Brain pericyte (primary cell): ENCODE measurements at places on chromosomes 6 and 20.

DNA sequence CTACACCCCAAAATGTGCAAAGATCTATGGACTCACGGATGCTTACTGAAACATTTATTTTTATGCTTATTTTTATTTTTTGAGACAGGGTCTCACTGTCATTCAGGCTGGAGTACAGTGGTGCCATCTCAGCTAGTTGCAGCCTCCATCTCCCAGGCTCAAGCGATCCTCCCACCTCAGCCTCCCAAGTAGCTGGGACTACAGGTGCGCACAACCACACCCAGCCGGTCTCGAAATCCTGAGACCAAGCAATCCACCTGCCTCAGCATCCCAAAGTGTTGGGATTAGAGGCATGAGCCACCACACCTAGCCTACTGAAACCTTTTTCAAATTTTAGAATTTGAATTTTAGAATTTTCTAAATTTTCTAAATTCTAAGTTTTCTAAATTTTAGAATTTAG lies 50.8 kb upstream of the IPCEF1 start:
- DNase-seq = no peak

GRCh38 chr6:125639466-125640020 lies 109.9 kb upstream of the HEY2 start:
- DNase-seq = no peak

- no peak for DNase-seq
Observed at GRCh38 chr6:52999456-52999855, 4.4 kb upstream of the GSTA4 start.

GRCh38 chr20:50467718-50468356 lies 42.3 kb upstream of the PTPN1 start:
- DNase-seq = no peak

DNA sequence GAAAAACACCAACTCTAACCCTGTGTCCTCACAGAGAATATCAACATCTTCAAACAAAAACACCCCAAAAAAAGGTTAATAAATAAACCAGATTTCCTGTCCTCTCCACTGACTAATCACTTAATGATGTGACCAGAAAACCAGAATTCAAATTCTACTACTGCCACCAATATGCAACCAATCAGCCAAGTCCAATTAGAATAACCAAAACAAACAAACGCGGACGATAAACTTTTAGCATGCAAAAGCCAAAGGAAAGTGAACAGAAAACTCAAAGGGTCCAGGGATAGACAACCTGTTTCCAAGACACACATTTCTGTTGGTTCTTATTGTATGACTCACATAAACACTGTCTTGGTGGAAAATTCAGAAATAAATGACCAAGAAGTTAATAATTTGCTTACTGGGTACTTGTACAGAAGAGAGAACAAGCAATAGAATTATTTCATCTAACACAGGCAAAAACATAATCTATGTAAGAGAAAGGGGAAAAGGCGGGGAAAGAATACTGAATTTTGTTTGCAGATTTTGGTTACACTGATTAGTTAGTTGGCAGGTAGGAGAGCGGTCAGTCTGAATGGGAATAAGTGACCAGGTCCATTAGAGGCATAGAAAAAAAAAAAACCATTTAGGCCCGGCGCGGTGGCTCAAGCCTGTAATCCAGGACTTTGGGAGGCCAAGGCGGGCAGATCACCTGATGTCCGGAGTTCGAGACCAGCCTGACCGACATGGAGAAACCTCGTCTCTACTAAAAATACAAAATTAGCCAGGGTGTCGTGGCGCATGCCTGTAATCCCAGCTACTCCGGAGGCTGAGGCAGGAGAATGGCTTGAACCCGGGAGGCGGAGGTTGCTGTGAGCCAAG lies 34.1 kb downstream of the HFE start:
- DNase-seq = no peak

DNA sequence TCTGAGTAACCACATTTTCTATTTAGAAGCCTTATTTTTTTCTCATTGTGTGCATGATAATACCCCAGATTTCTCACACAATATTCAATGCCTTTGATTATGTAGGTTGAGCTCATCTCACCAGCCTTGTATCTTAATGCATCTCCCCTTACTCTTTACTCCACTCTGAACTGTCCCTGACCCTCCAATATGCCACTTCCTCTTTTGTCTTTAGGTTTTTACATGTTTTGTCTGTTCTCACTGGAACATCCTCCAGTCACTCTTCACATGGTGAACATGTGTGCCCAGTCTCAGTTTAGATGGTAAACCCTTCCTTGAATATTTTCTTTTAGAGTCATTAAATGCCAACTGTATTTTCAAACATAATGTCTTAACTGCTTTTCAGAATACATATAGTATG lies 392.9 kb upstream of the IMPG1 start:
- DNase-seq = no peak

DNA sequence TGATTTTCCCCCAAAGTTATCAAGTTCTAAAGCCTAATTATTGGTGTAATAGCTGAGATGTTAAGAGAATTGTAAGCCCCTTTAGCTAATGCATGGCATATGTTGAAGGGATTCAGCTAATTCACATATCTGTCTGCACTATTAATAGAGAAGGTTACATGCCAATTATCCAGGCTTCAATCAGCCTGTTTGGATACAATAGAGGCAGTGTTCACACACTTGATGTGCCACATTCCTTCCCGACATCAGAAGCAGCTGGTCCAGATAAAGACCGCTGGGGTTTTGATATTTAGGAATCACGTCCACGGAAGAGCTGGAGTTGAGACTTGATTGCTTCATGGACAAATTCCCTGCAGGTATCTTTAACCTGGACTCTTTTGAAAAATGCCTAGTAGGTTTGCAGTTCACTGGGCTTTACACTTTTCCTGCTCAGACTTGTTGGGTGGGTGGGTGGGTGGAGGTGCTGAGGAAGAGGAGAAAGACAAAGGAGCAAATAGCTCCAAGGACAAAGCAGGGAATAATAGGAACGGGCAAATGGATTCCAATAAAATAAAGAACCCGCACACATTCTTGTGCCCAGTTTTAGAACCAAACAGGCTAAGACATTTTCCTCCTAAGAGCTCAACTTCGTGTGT lies 142.6 kb upstream of the ZNF217 start:
- DNase-seq = no peak

DNA sequence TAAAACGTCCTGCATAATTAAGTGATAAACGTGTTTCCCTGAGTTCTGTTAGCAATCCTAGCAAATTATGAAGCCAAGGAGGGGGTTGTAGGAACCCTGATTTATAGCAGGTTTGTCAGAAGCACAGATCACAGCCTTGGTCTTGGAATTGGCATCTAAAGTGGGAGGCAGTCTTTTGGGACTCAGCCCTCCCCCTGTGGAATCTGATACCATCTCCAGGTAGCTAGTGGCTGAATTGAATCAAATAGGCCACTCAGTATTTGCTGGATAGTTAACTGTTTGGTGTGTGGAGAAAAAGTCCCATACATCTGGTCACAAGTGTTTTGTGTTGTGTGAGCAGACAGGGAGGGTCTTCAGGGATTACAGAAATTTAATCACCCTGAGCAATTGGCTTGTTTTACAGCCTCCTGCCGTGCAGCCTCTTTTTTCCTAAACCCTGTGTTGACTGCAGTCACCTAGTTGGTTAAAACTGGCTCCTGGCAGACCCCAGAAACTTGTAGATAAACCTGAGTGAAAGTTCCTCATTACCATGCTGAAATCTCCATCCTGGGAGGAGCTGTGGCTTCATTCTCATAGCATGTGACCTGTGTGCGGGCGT lies 19.0 kb upstream of the KIFC1 start:
- no peak for DNase-seq

DNA sequence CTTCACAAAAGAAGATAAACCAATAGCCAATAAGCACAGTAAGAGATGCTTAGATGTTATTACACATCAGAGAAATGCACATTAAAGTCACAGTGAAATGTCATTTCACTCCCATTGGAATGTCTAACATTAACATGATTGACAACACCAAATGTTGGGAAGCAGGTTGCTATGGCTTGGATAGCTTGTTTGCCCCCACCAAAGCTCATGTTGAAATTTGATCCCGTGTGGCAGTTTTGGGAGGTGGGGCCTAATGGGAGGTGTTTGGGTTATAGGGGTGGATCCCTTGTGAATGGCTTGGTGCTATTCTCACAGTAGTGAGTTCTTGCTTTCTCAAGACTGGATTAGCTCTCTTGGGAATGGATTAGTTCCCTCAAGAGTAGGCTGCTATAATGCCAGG lies 44.8 kb downstream of the MRAP2 start:
- no peak for DNase-seq

GRCh38 chr6:127328043-127328609 lies 15.3 kb downstream of the ECHDC1 start:
- no peak for DNase-seq

DNA sequence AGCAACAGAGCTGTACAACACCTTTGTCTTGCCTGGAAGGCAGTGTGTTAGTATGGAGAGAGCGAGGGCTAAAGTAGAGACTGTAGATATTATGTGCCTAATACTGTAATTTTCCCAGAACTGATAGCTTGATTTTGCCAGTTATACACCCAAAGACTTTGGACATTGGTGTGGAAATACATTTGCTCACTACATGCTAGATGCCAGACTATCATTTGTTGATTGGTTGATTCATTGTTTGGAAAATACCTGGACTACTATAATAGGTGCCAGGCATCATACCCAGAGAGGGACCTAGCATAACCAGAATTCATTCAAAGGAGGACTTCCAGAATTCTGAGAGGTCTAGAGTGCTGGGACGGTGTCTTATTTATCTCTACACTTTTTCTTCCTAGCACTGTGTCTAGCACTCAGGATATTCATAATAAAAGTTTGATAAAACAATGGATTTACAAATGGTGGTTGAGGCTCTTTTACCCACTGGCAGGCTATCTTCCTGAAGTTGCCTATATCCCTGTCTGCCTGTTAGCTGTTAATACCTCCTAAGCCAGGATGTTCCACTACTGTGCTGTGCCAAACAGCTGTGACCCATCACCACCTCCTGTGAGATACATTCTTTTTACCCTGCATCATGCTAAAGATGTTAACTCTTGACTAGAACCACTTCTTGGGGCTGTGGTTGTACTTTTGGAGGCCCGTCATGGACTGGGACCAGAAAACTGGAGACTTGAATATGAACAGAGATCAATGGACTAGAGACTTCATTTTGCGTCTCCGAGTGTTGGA lies 72.2 kb upstream of the FUCA2 start:
- DNase-seq = peak; percentile 47

- no peak for DNase-seq
Observed at GRCh38 chr6:150964765-150965164, 99.3 kb downstream of the MTHFD1L start.

DNA sequence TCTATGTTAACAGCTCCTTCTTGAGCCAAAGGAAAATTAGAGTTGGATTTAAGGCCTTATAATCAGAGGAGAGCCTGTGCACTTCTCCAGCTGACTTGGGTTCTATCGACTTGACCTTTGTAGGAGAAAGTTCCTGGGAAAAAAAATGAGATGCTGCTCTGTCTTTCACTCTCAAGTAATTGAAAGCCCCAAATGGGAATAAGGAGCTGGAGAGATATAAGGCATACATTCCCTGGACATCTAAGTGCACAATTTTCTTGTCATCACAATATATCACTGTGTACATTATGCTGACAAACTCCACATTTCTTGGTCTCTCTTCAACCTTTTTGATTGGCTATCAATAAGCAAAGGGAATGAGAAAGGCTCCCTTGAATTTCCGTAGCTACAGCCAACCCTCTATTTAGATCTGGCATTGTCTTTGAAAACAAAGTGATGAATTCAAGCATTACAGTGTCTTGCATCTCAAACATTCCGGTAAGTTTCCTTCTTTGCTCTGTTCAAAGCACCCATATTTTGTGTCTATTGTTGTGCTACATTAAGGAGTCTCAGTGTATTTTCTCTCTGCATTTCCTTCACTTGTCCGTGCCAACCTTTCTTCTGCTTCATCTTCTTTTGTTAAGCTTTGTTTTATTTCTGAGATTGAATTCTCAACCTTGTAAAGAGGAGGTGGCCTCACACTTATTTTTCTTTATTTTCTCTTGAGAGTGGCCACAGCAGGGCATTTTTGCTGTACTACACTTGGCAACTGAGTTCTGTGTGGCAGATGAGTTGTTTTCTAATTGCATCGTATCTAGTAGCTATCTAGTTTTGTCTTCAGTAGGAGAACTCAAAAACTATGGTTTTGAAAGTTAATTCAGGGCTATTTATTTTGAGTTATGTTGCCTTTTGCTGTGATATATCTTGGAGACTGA lies 450.3 kb upstream of the MAN1A1 start:
- no peak for DNase-seq

DNA sequence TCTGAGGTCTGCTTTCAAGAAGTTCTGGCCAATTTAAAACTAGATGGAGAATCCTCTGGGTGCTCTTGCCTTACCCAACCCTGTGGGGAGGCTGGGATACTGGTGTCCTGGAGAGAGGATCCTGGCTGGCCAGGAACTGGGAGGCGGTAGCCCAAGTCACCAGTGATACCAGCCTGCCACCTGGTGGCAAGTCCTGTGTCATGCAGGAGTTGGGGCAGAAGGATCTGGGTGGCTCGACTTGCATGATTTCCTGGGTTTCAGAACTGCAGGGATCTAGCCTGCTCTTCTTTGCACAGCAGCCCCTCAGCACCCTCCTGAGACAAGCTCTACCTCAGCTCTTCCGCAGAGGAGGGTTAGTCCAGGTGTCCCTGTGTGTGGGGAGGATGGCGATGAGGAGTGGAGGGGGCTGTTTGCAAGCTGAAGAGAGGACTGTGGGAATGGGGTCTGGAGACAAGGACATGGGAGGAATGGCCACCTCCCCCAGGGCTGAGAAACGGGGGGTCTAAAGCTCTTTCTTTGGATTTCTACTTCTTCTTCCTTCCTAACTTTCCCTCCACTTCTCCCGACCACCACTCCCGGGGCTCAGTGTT lies 4.2 kb downstream of the KCNK17 start:
- DNase-seq = no peak

GRCh38 chr20:49983848-49984408 lies 1.1 kb downstream of the SNAI1 start:
- no peak for DNase-seq
